ENCODE measurements at places on chromosomes 4 and X. TPM values are rescaled to one million over a fixed set of nuclear protein-coding genes. Genes with fewer than 3 reads are reported as not detected.

- DNase-seq, result no peak
Measured at GRCh38 chr4:41609851-41610250, 71.9 kb downstream of the LIMCH1 start.

The TREX2 gene
- 0.28 TPM for total RNA-seq

The MAGED4 gene
- total RNA-seq, result 1.3 TPM

The NPY2R gene
- 0.14 TPM for total RNA-seq

The CENPU gene
- 1.4 TPM for total RNA-seq

DNA sequence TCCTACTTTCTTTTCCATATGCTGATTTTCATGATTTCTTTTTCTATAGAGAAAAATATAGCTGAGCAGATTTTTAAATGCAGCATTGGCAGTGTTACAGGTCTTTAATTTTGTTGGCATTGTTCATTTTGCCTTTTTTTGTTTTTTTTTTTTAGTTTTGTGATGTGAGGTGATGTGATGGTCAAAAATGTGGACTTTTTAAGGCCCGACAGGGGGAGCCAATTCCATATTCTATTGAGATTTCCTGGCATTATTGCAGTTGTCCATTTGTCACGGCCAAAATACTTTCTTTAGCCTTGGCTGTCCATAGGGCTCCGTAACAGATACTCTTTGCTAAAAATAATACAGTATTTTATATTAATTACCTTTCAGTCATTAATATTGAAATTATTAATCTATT is 47.8 kb downstream of the SLIT2 start:
- DNase-seq, result no peak

The FGF2 gene
- 10.6 TPM for total RNA-seq

GRCh38 chrX:135307171-135307570 is 2.1 kb upstream of the ETDC start:
- DNase-seq, result no peak

DNA sequence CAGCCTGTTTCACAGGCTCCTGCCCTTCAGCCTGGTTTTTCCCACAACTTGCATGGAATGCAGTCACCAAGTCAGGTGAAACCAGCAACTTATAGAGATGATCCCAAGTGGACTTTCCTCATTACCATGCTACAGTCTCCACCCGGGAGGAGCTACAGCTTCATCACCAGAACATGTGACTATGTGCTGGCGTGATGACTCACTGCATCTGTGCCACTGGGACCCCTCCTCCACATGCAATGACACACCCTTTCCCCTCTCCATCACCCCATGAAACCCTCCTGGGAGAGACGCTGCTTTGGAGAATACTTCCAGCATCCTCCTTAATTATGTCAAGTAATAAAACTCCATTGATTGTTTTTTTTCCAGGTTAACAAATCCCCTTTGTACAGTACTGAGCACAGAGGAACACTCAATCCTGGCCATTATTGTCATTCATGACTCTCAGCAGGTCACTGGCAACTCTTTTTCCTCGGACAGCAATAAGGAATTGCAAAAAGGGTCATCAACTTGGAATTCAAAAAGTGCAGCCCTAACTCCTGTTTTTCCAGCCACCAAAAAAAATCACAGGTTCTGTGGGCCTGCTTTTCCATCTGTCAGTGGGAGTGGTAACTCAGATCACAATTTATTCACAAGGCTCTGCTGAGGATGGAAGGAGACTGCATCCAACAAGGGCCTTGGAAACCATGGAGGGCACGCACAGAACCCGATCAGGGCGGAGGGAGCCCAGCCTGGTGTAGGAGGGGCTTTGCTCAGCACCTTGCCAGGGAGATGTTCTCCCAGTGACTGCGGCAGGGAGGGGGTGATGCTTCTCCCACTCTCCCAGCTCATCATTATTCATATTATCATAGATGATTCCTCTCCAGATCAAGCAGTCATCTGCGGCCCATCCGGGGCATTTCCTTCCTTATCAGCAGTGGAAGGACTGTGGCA is 17.4 kb downstream of the QDPR start:
- DNase-seq, result no peak

The XAGE1A gene
- total RNA-seq, result not detected

DNA sequence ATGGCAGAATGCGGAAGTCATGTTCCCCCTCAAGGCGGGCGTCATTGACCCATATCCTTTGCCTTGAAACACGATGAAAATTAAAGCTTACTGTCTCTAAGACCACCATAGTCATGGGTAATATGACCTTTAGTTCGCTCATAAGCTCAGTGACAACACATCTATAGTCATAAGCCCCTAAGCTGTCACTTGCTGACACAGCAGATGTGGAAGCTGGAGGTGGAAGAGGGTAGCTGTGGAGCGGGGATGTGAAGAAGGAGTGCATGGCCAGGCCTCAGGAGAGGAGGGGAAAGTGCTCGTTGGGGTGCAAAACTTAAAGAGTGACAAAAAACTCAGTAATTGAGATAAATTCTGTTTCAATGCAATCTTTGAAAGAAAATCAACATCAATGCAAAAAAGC is 134.0 kb upstream of the PDLIM3 start:
- no peak for DNase-seq

GRCh38 chr4:122623637-122624166 is 2.8 kb upstream of the IL21 start:
- no peak for DNase-seq

The ZNF157 gene
- total RNA-seq, result 0.09 TPM

The KLB gene
- 0.06 TPM for total RNA-seq

The FAM184B gene
- total RNA-seq, result not detected

All from right cardiac atrium (tissue), 5 donors.